ENCODE measurements at places on chromosomes 1 and 21. TPM values are rescaled to one million over a fixed set of nuclear protein-coding genes. Genes with fewer than 3 reads are reported as not detected.
A peak's percentile ranks its signal among the peaks of the same experiment; 100 is the strongest.

GRCh38 chr21:26587736-26588201, 14.7 kb upstream of the CYYR1 start:
- DNase-seq, result no peak

DNA sequence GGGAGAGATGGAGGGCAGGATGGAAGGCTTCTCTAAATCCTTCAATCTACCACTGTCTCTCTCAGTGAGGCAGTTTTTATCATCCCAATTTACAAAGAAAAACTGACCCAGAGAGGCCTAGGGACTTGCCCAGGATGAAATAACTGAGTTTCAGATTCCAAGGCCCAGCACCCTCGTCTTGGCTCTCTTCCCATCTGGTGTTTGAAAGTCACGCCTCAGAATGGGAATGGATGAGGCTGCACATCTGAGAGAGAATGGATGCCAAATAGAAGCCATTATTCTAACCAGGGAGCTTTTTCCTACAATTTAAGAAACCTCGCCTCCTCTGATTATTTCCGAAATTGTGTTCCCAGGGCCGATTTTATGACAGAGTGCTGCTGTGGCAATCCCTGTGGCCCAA, 10.6 kb upstream of the KCNN3 start:
- DNase-seq, result peak; percentile 48

- no peak for DNase-seq
Measured at GRCh38 chr1:111538343-111539025, 35.1 kb upstream of the ADORA3 start.

GRCh38 chr1:1567891-1568291, 6.8 kb downstream of the SSU72 start:
- DNase-seq, result no peak

- DNase-seq, result no peak
Measured at GRCh38 chr1:59139396-59139795, 157.5 kb upstream of the FGGY start.

GRCh38 chr1:94069919-94070285, 51.0 kb downstream of the ABCA4 start:
- DNase-seq, result no peak

GRCh38 chr1:224700918-224701531, 84.9 kb downstream of the CNIH3 start:
- no peak for DNase-seq

DNA sequence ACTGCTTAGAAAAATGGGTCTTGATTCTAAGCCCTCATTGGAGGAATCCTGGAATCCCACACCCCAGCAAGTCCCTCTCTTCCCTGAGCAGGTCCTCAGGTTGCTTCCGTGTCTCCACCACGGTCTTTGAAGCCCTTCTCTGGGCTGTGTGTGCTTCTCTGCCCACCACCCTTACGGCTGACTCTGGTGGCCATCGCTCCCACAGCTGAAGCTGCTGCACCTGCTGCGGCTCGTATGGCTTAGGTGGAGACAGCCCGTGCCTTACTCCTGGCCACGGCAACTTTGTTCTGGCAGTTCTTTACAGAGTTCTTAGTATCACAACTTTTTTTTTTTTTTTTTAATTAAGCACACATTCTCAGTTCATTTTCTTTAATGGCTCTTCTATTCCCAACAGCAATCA, 10.9 kb upstream of the KIF26B start:
- DNase-seq, result no peak

DNA sequence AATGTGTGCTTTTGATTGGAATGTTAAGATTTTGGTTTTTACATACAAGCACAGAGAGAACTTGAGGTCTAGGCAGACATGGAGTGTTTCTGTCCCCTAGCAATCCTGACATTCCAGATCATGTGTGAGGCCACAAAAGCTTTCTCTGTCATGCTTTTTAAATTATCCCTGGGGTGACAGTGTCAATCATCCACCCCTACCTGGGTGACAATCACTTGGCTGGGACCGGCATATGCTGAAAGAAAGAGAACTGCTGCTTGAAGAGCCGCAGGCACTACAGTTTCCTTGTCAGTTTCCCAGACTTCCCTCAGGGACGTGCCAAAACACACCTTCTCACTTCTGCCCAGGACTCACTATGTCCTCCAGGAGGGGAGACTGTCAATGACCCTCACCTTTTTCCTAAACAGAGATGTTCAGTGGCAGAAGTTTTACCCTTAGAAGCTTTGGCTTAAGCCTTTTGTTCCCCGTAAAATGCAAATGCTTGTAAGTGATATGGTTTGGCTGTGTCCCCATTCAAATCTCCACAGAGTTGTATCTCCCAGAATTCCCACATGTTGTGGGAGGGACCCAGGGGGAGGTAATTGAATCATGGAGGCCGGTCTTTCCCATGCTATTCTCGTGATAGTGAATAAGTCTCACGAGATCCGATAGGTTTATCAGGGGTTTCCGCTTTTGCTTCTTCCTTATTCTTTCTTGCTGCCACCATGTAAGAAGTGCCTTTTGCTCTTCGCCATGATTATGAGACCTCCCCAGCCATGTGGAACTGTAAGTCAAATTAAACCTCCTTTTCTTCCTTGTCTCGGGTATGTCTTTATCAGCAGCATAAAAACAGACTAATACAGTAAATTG, 217.4 kb downstream of the FGGY start:
- DNase-seq, result no peak

- no peak for DNase-seq
Measured at GRCh38 chr1:49906365-49906764, 117.4 kb downstream of the AGBL4 start.

DNA sequence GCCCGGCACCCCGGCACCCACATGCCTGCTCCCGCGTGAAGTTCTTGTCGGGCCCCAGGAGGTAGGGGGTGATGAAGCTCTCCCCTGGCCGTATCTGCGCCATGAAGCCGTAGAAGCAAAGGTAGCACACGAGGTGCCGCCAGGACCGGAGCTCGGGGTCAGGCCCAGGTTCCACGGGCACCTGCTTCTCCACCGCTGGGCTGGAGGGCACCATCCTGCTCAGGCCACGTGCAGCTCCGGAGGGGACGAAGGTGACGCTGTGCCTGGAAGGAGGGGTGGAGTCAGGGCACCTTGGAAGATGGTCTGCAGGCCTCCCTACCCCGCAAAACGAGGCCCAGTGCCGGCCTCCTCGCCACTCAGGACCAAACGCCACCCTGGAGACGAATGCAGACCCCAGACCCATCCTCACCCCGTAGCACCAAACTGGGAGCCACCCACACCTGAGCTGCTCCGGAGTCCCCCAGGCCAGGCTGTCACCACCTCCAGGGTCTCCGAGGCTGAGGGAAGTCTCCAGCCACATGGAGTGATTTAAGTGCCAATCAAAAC, 4.4 kb downstream of the SLC19A1 start:
- DNase-seq, result no peak

DNA sequence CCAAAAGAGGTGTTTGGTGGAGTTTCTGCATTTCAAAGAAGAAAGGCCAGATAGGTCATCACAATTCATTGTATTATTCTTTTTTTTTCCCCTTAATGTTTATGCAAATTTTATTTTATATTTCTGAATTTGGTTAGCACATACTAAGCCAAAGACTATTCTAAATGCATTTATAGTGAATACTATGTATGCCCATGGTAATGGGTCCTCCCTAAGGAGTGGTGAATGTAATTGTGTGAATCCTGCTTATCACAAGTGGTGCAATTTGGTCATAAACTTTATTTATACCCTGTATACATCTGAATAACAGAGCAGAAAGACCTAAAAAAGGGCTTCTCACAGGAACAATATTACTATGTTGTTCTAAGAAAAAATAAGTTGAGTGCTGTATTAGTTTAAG, 99.1 kb downstream of the CD247 start:
- no peak for DNase-seq

DNA sequence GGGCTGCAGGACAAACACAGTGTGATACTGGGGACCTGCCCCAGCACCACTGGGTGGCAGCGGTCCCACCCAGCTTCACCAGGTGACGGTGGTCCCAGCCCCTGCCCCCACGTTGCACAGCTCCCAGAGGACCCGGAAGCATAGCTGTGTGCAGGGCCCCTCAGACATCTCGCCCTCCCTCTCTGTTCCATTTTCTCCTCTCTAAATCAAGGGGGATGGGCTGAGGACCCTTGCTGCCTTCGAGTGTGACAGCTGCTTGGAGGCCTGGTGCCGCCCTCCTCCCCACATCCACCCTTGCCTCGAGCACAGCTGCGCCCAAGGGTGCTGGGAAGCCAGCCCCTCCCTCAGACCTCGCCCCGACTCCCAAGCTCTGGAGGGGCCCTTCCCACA, 16.1 kb upstream of the LRRC3 start:
- no peak for DNase-seq

- no peak for DNase-seq
Measured at GRCh38 chr1:175128523-175128922, 60.9 kb downstream of the TNN start.

- DNase-seq, result no peak
Measured at GRCh38 chr1:112893288-112894009, 62.5 kb downstream of the SLC16A1 start.

DNA sequence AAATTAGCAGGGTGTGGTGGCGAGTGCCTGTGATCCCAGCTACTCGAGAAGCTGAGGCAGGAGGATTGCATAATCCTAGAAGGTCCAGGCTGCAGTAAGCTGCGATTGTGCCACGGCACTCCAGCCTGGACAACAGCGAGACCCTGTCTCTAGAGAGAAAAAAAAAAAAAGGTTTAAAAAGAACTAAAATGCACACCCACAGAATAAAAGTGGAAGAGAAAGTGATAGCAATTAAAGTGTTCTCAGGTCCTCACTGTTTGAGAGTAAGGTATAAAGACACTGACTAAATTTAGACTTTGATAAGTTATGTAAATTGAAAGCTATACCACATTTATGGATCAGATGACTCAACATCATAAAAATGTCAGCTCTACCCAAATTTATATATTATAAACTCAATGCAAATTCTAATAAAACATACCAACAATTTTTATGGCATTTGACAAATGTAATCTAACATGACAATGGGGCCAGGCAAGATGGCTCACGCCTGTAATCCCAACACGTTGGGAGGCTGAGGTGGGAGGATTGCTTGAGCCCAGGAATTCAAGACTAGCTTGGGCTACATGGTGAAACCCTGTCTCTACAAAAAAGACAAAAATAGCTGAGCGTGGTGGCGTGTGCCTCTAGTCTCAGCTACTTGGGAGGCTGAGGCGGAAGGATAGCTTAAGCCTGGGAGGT, 11.8 kb downstream of the ZBTB17 start:
- DNase-seq, result no peak

DNA sequence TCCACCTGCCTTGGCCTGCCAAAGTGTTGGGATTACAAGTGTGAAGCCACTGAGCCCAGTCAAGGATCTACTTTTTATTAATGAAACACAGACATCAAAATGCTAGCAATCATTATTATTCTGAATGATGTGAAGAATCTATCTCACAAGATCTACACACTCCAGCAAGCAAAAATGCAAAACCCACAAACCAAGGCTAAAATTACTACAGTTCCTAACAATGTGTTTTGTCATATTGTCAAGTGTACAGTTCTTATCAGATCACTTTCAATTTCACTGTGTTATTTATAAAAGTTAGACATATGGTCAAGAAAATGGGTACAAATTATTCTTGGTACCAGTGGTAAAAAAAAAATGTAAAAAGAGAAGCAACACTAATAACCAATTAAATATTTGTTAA, 61.3 kb upstream of the SDC3 start:
- no peak for DNase-seq

DNA sequence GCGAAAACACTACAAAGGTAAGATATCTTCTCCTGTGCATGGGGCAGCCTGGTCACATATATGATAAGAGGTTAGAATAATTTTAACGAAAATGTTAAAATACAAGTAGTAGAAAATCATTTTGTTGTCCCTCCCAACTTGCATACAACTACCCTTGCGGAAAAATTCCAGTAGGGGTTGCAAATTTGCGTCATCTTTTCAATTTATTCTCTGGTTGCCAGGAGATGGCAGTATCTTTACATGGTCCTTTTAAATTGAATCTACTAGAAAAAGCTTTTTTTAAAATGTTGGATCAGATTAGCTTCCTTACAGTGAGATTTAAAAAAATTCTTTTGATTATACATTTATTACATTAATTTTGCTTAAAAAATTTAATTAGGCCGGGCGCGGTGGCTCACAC, 10.9 kb downstream of the S100PBP start:
- DNase-seq, result no peak

DNA sequence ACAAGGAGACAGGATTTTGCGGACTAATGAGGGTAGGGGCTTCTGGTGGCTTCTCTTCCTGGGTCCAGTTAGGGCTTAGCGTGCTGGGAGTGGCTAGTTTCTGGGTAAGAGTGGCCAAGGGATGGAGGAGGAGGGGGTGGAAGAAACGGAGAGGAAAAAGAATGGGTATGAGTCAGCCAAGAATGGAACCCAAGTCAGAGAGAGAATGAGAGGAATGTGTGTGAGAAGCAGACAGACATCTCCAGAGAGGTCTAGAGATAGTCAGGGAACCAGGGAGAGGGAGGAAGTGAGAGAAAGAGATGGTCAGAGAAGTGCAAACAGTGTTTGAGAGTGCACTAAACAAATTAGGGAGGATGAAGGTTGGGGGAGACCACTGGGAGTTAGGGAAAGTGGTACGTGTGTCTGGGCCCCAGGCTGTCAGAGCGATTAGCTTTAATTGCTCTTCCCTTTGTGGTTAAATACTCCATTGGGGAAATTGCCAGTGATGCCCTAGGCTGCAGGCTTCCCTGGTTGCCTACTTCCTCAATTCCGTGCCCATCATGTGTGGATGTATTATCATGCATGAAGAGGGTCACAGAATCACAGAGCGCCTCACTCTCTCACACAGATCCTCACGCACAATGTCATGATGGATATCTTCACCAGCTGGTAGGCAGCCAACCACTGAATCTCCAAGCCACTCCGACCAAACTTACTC, 1.4 kb downstream of the PEA15 start:
- DNase-seq, result no peak

DNA sequence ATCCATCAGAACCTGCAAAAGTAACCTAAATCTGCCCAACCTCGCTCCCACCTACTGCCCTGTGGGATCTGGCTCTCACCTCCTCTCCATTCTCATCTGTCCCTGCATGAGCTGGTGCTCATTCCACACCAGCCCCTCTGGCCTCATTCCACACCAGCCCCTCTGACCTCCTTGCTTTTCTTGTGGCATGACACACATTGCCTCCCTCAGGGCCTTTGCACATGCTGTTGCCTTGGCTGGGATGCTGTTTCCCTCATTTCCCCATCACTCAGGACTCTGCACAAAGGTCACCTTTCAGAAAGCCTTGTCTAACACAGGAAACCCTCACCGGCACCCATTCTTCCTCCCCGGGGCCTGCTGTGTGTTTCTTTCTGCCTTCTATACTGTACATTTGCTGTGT, 197.1 kb downstream of the KAZN start:
- no peak for DNase-seq

GRCh38 chr1:25568834-25569596, 25.6 kb downstream of the LDLRAP1 start:
- no peak for DNase-seq

The FAM163A gene
- not detected for total RNA-seq

The CCNL2 gene
- total RNA-seq, result 150 TPM

The CYP4X1 gene
- 17.2 TPM for total RNA-seq

The ZNF644 gene
- 17.1 TPM for total RNA-seq

The DNMT3L gene
- not detected for total RNA-seq

The OR2L5 gene
- not detected for total RNA-seq

The CSF1 gene
- 140 TPM for total RNA-seq

The CYP4Z1 gene
- total RNA-seq, result 4.8 TPM

The PHC2 gene
- 222 TPM for total RNA-seq

The ARHGEF16 gene
- not detected for total RNA-seq

The LDLRAD1 gene
- not detected for total RNA-seq

The THEM5 gene
- not detected for total RNA-seq

Data from ascending aorta (tissue), 2 donors.